ENCODE measurements at places on chromosomes 2 and 18.

- DNase-seq: no peak
Observed at GRCh38 chr2:183541766-183542165, 417.5 kb downstream of the NUP35 start.

DNA sequence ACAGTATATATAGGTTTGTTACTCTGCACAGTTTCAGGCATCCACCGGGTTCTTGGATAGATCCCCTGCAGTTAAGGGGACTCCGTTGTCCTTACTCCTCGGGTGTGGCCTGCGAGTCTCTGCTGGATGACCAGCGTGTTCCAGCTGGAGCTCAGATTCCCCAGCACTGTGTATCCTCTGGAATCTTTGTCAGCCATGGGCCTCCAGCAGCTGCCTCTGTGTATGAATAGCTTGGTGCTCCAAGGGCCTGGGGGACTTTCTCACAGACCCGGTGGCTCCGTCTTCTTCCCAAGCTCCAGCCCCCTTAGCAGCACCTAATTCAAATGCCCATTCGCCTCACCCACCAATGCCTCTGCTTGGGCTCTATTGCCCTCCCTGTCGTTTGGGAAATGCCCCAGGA is 6.3 kb downstream of the ANO7 start:
- DNase-seq: no peak

- no peak for DNase-seq
Observed at GRCh38 chr2:28411166-28411755, 18.6 kb downstream of the FOSL2 start.

GRCh38 chr2:36197181-36197971 is 158.2 kb upstream of the CRIM1 start:
- no peak for DNase-seq

DNA sequence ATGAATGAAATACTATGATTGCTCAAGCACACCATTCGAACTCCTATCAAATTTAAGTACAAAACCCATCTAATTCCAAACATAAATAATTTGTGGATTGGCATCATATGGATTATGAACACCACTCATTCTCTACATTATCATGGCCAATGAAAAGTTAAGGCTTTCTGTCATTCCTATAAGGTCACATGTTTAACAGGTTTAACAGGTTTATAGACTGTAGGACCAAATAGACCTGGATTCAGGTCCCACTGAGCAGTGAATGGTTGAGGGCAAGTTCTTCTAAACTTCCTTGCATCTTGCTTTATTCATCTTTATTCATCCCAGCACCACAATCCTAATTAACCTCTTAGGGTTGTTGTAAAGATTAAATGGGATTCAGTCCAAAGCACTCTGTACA is 33.4 kb downstream of the FBXO36 start:
- DNase-seq: peak; percentile 33

DNA sequence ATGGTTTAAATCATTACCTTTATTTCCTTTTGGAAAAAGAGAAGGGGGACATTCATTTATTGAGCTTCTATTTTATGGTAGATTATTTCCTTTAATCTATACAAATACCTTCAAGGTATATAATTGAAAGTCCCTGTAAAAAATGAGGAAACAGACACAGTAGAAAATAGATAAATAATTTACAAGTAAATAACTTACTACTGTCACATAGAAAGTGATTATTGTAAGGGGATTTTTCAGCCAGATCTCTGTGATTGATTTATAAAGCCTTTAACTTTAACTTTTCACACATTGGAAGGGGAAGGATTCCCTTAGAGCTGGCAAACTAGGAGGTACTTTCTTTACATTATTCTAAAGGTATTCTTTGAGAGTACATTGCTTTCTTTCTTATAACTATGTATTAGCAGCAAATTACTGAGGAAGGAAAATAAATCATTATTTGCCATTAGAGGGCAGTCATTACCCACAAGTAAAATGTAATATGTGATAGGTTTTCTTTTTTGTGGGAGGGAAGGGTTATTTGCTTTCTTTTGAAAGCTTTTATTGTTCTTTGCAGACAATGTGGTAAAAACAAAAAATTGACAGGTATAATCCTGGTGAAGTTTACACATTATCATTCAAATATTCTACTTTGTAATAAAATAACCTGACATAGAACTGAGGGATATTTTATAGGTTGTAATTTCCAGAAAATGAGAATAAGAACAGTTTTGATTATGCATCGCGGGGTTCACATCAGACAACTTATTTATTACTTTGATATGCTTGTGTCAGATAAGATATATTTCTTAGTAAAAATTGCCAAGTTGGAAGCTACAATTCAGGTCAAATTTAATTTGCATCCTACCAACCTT is 24.8 kb upstream of the RPE start:
- DNase-seq: peak; percentile 63

DNA sequence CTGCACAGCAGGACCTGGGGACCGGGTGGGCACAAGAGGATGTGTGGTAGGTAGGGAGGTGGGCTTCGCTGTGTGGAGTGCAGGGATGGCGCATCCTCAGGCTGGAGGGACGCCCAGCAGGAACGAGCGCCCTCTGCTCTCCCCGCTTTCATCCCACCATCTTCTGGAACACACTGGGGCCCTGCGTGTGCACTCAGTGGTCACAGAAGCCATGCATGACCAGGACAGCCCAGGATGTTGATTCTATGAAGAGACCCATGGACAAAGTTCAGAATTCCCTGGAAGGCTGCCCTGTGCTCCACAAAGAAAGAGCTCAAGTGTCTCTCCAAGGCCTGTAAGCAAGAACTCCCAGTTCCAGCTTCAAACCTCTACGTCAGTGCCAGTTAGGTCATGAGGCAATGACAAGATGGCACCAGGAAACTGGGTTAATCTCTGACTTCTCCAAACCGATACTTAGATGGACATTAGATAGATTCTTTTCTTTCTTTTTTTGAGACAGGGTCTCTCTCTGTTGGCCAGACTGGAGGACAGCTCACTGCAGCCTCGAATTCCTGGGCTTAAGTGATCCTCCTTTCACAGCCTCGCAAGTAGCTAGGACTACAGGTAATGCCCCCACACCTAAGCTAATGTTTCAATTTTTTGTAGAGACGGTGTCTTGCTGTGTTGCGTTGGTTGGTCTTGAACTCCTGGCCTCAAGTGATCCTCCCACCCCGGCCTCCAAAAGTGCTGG is 3.4 kb downstream of the SLC66A2 start:
- no peak for DNase-seq

GRCh38 chr2:169734169-169734847 is 676 bp downstream of the KLHL23 start:
- DNase-seq: peak; percentile 75

GRCh38 chr2:165957030-165957675 is 3.6 kb upstream of the TTC21B start:
- no peak for DNase-seq

GRCh38 chr2:205556841-205557539 is 125.3 kb upstream of the NRP2 start:
- peak; percentile 54 for DNase-seq

- DNase-seq: peak; percentile 72
Observed at GRCh38 chr2:206164261-206164862, 4.7 kb downstream of the EEF1B2 start.

- no peak for DNase-seq
Observed at GRCh38 chr2:224723586-224724217, 7.5 kb upstream of the CCDC195 start.

GRCh38 chr2:18237298-18237697 is 323.2 kb downstream of the RDH14 start:
- DNase-seq: no peak

GRCh38 chr2:212288308-212288707 is 250.3 kb downstream of the ERBB4 start:
- peak; percentile 49 for DNase-seq

- no peak for DNase-seq
Observed at GRCh38 chr2:28058791-28059190, 168.3 kb downstream of the BABAM2 start.

GRCh38 chr2:27133195-27133875 is 1.1 kb downstream of the PREB start:
- DNase-seq: no peak

- peak; percentile 93 for DNase-seq
Observed at GRCh38 chr18:37577051-37577611, 11.5 kb upstream of the CELF4 start.

DNA sequence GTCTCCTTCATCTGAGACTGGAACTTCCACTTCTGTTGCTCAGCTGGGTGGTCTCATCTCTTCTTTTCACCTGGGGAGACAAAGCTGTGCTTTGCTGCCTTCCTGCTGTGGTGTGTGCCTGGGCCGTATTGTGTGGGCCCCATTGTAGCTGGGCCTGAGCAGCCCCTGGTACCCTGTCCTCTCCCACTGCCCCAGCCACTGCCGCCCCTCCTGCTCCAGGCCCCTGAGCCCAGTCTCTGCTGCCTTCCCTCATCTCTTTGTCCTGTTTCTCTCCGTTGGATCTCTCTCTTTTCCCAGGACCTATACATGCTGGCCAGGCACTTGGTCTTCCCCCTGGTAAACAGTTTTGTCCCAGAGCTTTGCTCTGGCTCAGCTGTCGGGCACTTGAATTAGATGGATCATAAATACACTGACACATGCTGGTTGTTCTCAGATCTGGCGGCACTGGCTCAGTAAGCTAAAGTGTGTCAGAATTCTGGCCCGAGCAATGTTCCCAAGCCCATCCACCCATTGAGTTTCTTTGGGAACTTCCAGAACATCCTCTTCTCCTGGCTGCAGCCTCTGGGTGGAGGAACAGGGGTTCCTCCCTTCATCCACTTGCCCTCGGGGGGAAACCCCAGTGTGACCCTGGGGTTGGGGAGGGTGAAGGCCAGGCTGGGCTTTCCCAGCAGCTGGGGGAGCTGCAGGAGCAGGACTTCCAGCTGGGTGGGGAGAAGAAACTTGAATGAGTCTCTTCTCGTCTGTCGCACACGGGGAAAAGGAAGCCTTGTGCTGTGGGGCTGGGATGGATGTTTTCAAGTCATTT is 99.0 kb downstream of the DGKD start:
- DNase-seq: no peak

- no peak for DNase-seq
Observed at GRCh38 chr2:205948496-205948837, 137.5 kb downstream of the INO80D start.

- DNase-seq: no peak
Observed at GRCh38 chr2:195475336-195475735, 181.7 kb upstream of the SLC39A10 start.

DNA sequence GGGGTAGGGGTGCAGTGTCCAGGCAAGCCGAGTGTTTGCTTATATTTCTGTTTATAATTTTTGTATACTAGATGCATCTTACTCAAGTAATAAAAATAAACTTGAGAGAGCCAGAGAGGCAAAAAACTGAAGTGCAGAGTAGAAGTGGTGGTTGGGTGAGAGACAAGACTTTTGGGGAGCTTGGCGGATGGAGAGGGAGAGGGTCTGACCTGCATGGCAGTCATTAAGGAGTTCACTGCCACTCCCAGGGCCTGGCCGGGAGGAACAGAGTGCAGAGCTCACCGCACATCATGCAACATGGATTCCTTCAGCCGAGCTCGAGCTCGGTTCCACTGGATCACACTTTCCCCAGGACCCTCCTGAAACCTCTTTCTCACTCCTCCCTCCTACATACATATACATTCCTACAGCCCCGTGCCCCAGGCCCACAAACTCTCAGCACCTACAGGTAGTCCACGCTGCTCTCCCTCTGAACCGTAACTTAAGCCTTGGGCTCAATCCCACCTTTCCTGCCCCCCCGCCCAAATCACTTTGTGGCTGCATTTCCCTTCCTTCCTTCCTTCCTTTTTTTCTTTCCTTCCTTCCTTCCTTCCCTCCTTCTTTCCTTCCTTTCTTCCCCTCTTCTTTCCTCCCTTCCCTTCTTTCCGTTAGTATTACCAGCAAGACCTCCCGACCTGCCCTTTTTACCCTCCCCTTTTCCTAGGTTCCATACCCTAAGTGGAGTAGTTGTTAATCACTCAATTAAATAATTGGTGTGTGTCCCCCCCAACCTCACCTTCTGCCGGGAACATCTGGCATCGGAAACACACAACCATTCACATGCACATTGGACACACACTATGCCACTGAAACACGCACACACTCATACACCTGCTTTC is 37.1 kb upstream of the ATP6V1B1 start:
- peak; percentile 74 for DNase-seq

- DNase-seq: no peak
Observed at GRCh38 chr18:13730481-13730880, 4.0 kb downstream of the RNMT start.

DNA sequence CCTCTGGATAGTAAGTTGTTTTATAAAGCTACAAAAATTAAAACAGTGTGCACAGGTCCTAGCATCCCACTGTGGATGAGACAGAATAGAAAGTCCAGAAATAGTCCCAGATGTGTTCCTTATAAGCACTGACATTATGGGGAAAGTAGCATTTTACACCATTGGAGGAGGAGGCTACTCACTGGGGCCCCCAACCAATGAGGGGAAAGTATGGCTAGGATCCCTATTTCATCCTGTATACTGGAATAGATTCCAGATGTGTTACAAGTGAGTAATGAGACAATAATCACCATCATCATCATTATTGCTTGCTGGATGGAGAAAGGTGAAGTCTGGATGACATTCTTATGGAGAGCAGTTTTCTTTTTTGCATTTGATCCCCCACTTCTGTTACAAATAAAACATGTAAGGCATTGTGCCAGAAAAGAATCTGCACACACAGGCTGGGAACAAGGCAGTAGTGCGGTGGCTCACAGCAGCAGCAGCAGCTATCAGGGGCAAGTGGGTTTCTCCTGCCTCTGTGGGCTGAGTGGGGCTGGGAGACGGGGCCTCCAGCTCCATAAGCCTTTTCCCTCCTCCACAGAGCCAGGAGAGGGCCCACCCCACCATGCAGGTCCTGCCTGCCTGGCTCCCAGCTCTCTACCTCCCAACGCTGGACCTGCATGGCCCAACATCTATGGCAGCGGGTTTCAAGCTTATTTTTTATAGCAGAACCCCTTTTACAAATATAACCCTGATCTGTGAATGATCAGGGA is 5.0 kb downstream of the ARID5A start:
- DNase-seq: no peak

DNA sequence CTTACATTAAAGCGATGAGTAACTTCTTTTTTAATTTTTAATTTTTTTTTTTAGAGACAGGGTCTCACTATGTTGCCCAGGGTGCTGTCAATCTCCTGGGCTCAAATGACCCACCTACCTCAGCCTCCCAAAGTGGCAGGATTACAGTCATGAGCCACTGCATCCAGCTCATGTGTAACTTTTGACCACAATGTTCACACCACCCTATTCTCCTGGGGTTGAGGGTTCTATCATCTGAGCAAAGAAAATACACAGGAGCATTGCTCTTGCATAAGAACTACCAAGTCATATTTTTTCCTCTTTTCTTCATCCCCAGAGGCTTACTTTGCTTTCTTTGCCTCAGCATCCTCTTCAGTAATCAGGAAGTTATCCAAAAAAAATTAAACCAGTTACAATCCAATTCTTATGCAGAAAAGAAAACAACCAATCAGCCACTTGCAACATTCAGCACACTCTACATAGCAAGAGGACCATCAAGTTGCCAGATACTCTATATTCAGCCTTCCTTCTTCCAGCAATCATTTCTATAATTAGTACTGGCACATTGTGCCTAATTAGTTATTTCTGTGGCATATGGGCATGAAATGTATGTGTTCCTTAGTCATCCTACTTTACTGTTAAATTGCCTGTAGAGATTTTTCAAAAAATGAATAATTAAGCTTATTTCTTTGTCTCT is 345.6 kb downstream of the AKAIN1 start:
- DNase-seq: no peak

Data from GM23338 (cell line).